ENCODE measurements at places on chromosomes 6 and 20.
A peak's percentile ranks its signal among the peaks of the same experiment; 100 is the strongest.

DNA sequence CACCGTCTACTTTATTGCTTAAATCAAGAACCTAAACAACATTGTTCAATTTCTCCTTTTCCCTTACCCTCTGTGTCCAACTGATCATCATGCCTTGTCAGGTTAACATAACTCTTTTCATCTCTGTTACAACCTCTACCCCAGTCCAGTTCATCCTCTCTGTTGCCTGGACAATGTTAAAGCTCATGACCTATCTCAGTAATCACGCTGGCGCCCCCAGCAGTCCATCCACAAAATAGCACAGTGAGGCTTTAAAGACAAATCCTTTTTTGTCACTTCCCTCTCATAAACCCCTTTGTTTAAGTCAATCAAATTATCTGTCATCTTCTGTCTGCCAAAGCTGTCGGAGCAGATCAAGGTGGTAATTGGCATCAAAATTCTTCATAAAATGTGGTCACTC is 140.1 kb downstream of the QKI start:
- DNase-seq: peak; percentile 49

DNA sequence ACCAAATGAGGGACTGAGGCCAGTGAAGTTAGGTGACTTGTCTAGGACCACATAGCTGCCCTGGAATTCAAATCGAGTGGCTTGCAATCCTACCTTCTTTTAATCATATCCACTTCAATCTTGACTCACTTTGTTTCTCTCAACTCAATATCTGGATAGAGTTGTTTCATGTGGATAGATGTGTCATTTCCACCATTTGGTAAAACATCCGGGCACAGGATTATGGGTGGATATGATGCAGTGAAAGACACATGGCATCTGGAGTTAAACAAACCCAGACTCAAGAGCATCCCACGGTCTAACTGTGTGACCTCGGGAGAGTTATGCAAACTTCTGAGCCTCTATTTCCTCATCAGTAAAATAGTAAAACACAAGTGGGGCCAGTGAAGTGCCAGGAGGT is 103.6 kb upstream of the CNKSR3 start:
- no peak for DNase-seq

GRCh38 chr6:108113557-108114519 is 39.3 kb upstream of the OSTM1 start:
- DNase-seq: peak; percentile 48

DNA sequence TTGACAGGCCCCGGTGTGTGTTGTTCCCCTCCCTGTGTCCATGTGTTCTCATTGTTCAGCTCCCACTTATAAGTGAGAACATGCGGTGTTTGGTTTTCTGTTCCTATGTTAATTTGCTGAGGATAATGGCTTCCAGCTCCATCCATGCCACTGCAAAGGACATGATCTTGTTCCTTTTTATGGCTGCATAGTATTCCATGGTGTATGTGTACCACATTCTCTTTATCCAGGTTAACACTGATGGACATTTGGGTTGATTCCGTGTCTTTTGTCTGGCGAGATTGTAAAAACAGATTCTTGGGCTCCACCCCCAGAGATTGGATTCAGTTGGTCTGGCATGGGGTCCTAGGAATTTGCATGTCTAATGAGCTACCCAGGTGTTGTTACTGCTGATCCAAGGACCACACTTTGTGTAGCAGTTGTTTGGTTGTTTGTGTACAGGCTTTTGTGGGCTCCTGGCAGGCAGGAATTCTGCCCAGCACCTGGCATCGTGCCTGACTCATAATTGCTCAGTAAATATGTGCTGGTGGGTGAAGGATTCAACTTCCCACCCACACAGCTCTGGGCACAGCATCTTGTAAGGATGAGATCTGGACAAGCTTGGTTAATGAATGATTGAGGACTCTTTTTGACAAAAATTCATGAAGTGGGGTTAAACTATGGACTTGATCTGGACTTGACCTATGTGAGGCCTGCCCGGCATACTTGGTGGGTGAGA is 5.2 kb downstream of the TOX2 start:
- no peak for DNase-seq

GRCh38 chr6:16092140-16092539 is 36.7 kb upstream of the MYLIP start:
- no peak for DNase-seq

- no peak for DNase-seq
These were observed 736.6 kb downstream of the EPHA7 start for GRCh38 chr6:92682516-92683398.

DNA sequence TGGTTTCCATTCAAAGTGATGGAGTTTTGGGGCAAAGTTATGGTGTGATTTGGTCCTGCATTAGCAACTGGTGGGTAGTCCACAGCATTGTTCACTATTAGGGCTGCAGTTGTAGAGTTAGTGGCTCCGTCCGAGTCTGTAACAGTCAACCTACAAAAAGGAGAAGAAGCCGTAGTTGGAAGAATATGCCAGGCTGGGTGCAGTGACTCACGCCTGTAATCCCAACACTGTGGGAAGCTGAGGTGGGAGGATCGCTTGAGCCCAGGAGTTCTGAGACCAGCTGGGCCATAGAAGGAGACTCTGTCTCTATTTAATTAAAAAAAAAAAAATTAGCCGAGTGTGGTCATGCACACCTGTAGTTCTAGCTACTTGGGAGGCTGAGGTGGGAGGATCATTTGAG is 69.5 kb downstream of the KIAA0319 start:
- no peak for DNase-seq

DNA sequence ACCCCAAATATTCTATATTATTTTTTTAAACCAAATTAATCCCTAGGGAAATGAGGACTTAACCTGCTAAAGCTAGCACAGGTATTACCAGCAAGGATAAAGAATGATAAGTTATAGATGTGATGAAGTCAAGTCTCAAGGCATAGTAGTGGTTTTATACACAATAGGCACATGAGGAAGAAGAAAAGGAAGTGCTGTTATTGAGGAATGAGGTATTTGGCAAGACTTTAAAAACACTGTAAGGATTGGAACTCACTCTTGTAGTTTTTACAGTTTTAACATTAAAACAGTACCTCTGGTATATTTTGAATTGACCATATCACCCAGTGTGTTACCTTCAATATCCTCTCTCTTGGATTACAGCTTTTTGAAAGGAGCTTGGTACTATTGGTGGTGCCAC is 54.6 kb downstream of the PHF3 start:
- DNase-seq: no peak

GRCh38 chr6:11538052-11538818 is 686 bp downstream of the TMEM170B start:
- peak; percentile 29 for DNase-seq

- no peak for DNase-seq
These were observed 94.6 kb downstream of the PSMG4 start for GRCh38 chr6:3353213-3353903.

DNA sequence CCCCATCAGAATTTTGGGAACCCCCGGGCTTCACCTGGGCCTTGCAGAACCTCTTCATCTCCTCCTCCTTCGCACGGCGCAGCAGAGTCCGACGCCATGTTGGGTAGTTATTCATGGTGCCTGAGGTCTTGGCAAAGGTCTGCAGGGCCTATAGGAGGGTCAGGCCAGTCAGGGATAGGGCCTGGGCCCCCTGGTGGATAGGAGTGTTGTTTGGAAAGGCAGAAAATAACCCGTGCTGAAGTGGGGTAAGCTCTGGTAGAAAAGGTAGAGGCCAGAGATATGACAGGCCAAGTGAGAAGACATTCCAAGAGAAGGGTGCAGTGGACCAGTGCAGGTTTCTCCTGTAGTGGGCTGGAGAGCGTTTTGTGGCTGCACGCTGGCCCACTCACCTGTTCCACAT is 4.9 kb downstream of the SMPD2 start:
- DNase-seq: no peak

GRCh38 chr6:31575335-31575901 is at the start of gene TNF:
TSS of gene TNF (plus strand) at chr6:31575565. CDS start at chr6:31575742, 177 bp downstream.
- no peak for DNase-seq

DNA sequence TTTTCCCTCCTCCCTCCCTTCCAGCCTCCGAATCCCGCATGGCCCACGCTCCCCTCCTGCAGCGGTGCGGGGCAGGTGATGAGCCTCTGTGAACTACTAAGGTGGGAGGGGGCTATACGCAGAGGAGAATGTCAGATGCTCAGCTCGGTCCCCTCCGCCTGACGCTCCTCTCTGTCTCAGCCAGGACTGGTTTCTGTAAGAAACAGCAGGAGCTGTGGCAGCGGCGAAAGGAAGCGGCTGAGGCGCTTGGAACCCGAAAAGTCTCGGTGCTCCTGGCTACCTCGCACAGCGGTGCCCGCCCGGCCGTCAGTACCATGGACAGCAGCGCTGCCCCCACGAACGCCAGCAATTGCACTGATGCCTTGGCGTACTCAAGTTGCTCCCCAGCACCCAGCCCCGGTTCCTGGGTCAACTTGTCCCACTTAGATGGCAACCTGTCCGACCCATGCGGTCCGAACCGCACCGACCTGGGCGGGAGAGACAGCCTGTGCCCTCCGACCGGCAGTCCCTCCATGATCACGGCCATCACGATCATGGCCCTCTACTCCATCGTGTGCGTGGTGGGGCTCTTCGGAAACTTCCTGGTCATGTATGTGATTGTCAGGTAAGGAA is at the start of gene OPRM1:
OPRM1 (plus strand) TSS at position 10 of the 612 bp plus-strand sequence; CDS start at position 315, 305 bp downstream.
- no peak for DNase-seq

DNA sequence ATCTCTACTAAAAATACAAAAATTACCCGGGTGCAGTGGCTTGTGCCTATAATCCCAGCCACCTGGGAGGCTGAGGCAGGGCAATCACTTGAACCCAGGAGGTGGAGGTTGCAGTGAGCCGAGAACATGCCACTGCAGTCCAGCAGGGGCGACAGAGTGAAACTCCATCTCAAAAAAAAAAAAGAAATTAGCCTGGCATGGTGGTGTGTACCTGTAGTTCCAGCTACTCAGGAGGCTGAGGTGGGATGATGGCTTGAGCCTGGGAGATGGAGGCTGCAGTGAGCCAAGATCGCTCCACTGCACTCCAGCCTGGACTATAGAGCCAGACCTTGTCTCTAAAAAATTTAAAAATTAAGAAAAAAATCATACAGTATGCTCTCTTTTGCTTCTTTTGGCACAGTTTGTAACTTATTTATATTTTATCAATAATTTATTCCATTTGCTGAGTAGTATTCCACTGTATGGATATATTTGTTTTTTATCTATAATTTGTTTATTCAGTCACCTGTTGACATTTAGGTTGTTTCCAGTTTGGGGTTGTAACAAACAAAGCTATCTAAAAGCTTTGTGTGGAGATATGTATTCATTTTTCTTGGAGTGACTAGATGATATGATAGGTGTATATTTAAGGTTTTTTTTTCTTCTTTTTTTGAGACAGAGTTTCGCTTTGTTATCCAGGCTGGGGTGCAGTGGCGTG is 8.0 kb upstream of the MYBL2 start:
- DNase-seq: no peak

- no peak for DNase-seq
These were observed 8.2 kb upstream of the MTHFD1L start for GRCh38 chr6:150857062-150857944.

DNA sequence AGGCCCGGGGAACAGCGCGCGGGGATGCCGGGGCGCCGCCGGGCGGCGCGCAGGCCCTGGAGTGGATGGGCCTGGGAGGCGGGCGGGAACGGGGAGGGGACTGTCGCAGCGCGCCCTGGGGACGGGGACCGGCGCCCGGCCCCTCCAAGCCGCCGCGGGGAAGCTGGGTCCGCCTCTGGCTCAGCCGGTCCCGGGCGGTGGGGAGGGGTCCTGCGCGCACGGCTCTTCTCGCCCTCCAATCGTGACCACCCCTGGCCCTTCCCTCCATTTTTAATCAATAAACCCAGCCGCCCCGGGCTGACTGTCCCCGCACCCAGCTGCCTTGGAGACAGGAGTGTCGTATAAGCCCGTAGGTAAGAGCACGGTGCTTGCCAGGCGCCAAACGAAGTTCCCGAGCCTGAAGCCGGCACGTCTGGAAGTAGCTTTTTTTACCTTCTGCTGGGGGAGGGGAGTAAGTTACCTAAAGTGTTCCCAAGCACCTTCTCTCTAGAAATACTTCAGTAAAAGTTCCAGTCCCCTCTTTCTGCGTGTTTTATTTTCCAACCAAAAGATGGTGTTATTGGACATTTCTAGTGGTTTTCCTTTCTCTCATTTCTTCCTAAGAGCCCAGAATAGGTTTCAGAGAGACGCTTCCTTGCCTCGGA is 780 bp upstream of the TAF4 start:
- DNase-seq: no peak

DNA sequence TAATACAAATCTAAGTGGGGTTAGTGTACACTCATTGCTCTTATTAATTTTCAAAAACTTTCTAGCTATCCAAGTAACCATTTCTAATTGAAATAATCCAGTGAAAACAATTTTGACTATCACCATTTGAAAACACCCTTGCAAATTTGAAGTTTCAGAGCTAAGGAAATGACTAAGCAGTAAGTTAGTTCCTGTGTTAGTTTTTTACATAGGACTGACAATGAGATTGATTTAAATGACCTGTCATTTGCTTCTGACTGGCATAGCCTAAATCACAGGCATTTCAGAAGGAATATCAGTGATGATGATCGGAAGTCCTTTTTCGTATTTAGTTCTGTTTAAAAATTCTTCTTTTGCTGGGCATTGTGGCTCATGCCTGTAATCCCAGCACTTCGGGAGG is 27.0 kb downstream of the STK4 start:
- DNase-seq: no peak

DNA sequence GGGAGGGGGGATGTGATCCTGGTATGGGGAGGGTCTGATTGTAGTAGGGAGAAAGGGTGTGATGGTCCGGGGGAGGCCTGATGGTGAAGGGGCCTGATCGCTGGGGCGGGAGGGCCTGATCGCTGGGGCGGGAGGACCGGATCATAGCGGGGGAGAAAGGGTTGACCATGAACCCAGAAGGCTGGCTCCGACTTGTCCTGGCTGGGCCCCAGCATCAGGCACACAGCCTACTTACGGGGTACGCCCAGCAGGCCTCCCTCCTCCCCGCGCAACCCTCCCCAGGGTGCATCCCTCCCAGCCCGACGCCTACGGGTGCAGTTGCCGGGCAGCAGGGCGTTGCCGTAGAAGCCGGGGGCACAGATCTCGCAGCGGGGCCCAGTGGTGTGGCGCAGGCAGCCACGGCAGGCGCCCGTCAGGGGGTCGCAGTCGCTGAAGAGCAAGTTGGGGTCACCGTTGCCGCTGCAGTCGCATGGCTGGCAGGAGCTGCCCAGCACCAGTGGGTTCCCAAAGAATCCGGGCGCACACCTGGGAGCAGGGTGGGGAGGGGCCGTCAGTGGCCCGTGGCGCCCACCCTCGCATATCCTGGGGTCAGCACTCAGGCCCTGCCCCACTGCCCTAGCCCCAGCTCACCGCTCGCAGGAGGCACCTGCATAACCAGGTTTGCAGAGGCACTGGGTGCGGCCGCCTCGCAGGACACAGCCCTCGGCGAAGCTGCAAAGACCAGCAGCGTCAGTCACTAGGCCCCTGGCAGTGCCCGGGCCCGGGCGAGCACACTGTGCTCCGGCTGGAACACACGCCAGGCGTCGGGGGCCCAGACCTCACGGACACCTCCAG is 20.6 kb downstream of the ADRM1 start:
- no peak for DNase-seq

GRCh38 chr20:25361287-25361683 is 29.4 kb downstream of the ABHD12 start:
- no peak for DNase-seq
